ENCODE measurements at places on chromosomes 3 and 15.

GRCh38 chr3:52730681-52731080 lies 24.8 kb downstream of the SPCS1 start:
- no peak for DNase-seq

DNA sequence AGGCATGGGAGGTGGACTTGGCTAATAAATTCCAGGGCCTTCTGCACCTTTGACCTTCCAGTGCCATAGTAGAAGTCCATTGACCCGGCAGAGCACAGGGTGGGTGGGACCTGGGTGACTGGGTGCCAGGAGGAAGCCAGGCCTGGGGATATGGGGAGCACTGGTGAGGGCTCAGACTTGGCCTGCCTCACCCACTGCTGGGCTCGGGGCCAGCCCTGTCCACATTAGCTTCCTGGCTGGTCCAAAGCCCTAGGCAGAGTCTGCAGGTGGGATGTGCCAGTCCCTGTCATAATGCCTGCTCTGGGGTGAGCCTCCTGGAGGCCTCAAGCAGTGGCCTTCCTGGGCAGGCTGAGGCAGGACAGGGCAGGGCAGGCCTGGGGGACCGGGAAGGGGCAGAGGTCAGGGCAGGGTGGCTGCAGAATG lies 38.1 kb upstream of the CHRNB4 start:
- DNase-seq: no peak

- no peak for DNase-seq
Measured at GRCh38 chr3:122646146-122646988, 34.3 kb upstream of the PARP14 start.

- no peak for DNase-seq
Measured at GRCh38 chr15:87591042-87591441, 665.5 kb downstream of the NTRK3 start.

- DNase-seq: no peak
Measured at GRCh38 chr3:178079966-178080365, 456.3 kb upstream of the KCNMB2 start.

DNA sequence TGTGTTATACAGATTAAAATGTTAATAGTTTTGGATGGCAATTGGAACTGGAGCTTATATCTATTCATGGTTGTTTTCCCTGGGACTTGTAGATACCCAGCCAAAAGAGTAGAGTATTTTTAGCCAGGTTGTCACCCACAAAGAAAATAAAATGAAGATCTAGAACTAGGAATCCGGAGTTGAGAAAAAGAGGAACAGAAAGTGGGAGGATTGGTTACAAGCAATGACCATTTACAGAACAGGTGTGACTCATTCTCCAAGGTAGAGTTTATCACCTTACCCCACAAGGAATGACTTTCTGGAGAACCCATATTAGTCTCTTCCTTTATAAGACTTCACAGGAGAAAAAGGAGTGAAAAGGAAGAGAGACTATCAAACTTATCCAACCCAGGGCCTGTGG lies 99.8 kb downstream of the TMEM108 start:
- DNase-seq: no peak

DNA sequence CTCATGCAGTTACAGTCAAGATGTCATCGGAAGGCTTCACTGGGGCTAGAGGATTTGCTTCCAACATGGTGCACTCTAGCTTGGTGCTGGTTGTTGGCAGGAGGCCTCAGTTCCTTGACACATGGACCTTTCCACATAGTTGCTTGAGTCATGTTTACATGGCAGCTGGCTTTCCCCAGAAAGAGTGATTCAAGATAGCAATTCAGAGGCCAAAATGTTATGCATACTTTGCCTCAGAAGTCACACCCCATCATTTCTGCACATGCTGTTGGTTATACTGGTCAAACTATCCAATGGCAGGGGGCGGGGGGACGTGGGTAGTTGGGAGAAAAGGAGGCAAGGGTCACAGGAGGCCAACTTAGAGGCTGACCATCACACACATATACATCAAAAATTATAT lies 58.7 kb downstream of the FOXB1 start:
- DNase-seq: no peak

GRCh38 chr3:47961815-47962606 lies 54.2 kb downstream of the MAP4 start:
- no peak for DNase-seq

- DNase-seq: peak; percentile 54
Measured at GRCh38 chr3:151331696-151332095, 2.3 kb upstream of the P2RY13 start.

DNA sequence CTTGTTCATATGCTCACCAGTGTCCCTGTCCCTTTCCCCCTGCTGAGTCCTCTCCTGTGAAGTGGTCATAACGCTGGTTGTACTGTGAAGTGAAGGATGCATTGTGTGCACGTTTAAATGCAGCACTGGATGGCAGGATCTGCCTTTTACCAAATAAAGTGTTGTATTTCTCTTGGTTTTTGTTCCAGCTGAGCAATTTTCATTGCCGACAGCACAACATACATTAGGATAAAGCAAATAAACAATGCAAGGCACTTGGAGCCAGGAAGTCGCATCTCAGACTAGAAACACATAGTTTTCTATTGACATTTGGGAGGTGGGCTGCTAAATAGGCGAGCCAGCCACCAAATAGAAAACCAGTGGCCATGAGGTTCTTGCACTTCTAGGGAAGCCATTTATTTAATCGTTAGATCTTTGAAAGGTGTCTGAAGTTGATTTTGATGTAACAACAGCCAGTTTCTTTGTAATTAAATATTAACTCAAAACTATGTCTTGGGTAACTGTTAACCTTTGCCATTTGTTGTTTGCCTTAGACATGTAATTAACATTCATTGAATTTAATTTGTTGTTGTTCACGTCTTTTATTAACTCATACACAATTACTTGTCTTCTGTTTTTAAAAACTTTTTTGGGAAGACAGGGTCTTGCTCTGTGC lies 185.3 kb downstream of the FNDC3B start:
- no peak for DNase-seq

- no peak for DNase-seq
Measured at GRCh38 chr3:15221574-15222217, 15.7 kb downstream of the CAPN7 start.

DNA sequence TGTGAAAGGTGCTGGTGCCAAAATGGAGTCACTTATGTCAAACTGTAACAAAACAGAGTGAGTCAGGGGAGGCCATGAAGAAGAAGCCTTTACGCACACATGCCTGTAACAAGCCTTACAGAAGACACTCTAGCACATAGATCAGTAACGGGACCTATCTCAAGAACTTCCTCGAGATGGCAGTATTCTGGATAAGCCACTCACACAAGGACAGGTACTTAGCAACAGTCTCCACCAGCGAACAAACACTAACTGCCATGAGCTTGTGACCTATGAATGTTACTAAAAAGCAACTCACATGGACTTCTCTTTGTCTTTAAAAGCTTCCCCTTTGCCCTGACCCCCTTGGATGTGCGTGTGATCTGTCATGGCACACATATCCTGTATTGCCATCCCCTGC lies 235.1 kb downstream of the CD47 start:
- peak; percentile 11 for DNase-seq

GRCh38 chr15:86647810-86648440 lies 568.3 kb downstream of the AGBL1 start:
- no peak for DNase-seq

GRCh38 chr3:42662813-42663535 lies 9.5 kb downstream of the ZBTB47 start:
- no peak for DNase-seq

GRCh38 chr15:64224511-64224910 lies 61.7 kb upstream of the PPIB start:
- DNase-seq: no peak

GRCh38 chr3:64223791-64224745 lies 1.2 kb downstream of the PRICKLE2 start:
- no peak for DNase-seq

DNA sequence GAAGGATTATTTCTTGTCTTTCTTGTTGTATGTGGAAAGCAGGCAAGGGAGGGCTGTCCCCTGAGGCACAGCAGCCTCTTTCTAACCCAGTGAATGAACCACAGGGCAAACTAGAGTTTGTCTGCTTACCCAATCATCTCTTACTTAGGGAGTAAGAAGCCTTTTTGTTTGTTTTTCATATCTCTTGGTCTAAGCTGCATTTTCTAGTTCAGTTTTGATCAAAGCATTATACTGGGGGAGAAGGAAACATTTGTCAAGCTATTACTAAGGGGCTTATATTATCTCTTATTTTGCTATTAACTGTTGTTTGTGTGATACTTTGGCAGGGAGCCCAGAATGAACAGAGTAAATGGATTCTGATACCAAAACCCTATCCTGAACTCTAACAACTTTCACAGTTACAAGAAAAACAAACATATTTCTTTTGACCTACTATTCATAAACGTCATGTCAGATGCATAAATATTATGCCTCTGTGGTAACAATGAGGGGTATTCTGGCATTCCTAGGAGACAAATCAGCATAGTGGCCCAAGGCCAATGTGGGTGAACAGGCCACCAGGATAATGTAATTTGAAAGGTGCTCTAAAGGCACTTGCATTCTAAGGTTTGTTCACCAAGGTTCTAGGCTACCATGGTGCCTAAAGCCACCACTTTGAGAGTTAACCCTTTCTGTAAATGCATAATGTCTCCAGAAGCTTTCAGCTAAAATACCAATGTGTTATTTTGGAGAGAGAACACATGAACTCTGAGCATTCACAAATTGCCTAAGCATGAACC lies 271.6 kb upstream of the ZPLD1 start:
- no peak for DNase-seq

DNA sequence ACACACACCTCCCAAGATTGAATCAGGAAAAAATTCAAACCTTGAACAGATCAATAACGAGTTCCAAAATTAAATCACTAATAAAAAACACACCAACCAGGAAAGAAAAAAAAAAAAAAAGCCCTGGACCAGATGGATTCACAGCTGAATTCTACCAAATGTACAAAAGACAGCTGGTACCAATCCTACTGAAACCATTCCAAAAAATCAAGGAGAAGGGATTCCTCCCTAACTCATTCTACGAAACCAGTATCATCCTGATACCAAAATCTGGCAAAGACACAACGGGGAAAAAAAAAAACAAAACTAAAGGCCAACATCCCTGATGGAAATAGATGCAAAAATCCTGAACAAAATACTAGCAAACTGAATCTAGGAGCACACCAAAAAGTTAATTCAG lies 54.4 kb upstream of the SLC12A8 start:
- no peak for DNase-seq

DNA sequence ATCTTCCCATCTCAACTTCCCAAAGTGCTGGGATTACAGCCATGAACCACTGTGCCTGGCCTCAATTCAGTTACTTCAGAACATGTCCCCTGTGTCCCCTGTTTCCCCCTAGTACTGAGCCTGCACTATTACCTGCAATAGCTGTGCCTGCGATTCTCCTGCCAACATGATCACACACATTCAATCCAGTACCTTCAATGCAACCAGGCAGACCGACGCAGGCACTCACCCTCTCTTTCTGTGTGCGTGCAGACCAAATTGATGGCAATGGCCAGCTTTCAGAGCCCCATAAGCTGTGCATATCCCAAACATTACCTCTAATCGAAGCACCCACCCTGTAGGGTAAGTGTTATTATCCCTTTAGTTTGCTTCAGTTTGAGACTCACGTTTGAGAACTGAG lies 73.0 kb upstream of the EPHB3 start:
- DNase-seq: no peak

DNA sequence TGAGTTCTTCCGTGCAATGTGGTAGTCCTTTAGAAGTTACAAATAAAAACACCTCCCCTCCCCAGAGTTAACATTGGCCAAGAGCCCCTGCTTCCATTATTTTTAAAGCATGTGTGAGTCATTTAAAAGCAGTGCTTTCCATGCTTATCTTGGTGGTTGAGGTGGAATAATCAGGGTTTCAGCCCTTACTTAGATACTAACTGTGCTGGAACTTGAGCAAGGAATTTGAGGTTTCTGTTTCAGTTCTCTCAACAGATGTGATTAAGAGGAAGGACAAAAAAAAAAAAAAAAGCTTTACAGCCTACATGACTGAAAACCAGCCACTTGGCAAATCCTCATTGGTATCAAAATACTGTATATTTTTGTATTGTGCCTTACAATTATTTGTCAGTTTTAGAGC lies 64.5 kb downstream of the CGNL1 start:
- peak; percentile 46 for DNase-seq

- DNase-seq: peak; percentile 32
Measured at GRCh38 chr3:16884084-16884747, 539 bp upstream of the PLCL2 start.

DNA sequence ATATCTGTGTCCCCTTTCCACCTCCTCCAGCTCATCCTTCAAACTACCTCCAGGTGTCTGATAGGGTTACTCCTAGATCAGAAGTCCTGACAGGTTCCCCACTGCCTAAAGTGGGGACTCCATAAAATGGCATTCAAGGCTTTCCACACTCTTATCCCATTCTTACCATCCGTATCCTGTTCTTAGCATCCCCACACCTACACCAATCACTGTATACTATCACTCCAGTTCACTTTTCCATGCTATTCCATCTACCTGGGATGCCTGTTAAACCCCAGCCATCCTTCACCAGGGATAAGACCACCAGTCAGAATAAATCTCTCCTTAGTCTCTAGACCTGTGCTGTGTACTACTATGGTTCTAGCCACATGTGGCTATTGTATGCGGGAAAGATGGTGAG lies 19.1 kb downstream of the SSR3 start:
- no peak for DNase-seq

- no peak for DNase-seq
Measured at GRCh38 chr3:131388490-131388799, 6.9 kb downstream of the NUDT16 start.

DNA sequence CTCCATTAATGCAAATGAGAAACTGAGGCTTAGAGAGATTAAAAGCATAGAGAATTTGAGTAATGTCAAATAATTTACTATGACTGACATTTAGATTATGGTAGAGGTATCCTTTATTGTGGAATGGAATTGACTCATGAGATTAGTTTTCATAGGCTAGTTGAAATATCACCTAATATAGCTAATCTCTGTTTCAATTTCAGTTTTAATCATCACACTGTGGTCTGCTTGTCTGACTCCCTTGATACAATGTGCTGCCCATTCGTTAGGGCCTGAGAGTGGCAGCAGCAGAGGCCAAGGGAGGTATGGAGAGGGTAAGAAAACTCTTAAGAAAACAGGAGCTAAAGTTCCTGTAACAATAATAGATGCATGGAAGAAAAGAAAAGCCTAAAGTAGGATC lies 13.2 kb upstream of the ZBTB20 start:
- no peak for DNase-seq

DNA sequence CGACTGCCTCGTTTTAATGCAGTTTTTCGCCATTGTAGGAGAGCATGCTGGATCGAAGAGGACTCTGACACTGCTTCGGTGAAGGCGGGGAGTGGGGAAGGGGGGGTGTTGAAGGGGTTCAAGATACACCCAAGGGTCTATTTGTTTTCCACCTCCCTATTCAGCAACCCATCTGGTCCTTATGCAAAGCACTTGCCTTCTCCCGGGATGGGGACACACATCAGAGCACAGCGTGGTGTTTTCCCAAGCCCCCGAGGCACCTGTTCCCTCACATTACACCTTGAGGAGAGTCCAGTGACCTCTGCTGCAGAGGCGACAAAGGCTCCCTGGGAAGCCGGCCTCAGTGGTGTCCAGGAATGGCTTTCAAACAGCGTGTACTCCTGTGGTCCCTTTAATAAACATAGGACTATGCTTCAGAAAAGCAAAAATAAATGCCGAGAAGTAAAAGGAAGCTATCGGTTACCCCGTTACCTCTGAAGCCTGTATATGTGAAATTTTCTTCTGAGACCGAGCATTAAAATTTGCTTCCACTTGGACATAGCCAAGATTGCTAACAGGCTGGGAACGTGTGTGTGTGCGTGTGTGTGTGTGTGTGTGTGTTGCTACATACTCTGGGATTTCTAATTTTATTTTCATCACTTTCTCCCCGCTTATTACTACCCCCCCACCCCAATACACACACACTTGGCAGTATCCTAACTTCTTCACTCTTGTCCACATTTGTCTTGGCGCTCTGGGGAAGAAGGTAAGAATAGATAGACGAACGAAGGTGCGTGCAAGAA lies 53.2 kb downstream of the CCDC54 start:
- no peak for DNase-seq
